ENCODE measurements at places on chromosomes 2 and 18.

GRCh38 chr2:152176113-152176714, 651 bp upstream of the STAM2 start:
- no peak for DNase-seq

DNA sequence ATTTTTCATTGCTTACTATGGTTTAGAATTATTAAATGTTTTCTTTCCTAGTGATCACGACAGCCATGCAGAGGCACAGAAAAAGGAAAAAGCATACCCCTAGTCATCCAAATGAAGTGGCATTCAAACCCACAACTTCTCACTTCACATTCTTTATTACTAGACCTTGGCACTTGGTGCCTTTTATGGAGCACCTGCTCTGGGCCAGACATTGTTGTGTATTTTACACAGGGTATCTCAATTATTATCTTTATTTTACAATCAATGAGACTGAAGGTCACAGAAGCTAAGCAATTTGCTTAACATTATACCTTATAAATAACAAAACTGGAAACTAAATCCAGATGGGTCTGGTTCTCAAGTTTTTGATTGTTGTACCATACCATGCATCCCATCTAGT, 235.3 kb downstream of the LRATD1 start:
- no peak for DNase-seq

DNA sequence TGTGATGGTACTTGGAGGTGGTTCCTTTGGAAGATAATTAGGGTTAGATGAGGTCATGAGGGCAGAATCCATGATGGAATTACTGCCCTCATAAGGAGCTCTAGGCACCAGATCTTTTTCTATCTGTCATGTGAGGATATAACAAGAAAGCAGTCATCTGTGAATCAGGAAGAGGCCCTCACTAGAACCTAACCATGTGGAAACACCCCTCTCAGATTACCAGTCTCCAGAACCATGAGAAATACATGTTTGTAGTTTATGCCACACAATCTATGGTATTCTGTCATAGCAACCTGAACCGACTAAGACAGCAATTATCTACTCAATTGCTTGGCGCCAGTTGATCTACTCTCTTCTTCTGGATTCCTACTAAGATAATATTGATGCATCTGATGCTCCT, 2.4 kb upstream of the SERPINB10 start:
- no peak for DNase-seq

- no peak for DNase-seq
Observed at GRCh38 chr2:18078216-18078615, 199.7 kb downstream of the KCNS3 start.

DNA sequence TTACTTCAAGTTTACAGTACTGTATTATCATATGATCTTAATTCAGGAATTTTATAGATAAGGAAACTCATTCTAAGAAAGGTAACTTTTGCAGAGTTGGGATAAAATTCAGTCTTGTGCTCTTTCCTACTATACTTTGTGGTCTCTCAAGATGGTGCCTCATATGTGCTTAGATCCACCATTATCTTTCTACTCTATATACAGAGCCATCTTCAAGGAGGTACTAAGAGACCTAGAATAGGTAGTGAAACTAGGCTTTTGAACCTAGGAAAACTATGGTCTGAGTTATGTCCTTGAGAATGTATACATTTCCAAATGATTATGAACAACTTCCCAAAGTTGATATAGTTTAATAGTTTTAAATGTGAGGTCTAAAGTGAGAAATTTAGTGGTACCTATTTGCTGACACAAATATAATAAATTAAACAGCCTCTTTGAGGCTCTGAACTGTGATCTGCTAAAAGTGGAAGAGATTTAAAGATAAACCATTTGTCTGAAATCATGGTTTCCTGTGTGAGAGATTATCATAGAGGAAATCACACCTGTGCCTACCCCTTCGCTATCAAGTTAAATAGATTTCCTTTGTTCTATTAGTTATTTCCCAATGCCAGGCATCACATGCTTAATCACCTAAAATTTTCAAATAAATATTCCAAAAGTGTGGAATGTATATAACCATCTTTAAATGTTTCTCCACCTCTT, 27.2 kb downstream of the ACAA2 start:
- no peak for DNase-seq

DNA sequence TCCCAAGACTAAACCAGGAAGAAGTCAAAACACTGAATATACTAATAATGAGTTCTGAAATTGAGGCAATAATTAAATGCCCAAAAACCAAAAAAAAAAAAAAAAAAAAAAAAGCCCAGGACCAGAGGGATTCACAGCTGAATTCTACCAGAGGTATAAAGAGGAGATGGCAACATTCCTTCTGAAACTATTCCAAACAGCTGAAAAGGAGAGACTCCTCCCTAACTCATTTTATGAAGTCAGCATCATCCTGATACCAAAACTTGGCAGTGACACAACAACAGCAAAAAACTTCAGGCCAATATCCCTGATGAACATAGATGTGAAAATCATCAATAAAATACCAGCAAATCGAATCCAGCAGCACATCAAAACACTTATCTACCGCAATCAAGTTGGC, 108.5 kb upstream of the COL3A1 start:
- DNase-seq, result no peak

DNA sequence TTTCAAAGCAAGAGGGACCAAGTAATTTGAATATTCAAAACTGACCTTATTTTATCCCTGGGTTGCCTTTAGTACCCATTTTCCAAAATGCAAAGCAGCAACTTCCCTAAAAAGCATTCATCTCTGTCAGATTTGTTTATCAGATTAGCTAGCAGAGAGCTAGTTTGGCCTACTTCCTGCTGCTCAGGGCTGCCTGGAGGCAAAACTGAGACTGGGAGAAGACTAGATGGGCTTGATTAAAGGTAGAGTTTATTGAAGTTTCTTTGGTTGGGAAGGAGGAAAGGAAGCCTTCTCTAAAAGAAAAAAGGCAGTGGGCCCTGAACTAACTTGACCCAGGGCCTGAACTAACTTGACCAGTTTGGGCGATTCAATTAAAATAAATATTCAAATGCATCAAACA, 426.1 kb upstream of the FAM98A start:
- DNase-seq, result no peak

- no peak for DNase-seq
Observed at GRCh38 chr18:23837591-23837990, 148.3 kb downstream of the LAMA3 start.

DNA sequence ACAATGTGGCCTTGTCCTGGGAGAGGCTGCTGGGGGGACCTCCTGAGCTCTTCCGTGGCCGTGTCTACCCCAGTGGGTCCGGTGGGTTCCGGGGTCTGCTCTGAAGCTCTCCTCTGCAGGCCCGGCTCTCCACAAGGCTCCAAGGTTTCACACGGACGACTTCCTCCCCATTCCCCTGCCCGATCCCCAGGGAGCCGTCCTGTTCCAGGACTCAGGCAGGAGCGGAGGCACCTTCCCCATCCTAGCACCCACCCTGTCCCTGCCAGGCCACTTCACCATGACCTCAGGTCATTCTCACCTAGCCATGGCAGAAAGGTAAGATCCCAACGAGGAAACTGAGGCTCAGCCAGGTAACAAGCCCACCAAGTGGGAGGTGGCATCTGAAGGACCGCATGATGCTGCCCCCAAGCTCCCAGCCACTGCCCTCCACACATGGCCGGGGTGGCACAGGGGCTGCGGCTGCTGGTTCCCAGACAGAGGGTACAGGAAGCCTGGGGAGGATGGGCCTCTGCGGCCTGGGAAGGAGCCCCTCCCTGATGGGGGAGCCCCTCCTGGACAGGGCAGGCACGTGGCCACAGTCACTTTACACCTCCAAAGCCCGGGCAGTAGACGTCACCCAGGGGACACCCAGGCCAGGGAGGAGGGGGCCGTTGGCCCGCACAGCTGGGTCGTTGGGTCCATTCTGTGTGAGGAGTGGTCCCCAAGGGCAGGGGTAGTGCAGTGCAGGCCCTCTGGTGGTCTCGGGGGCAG, 274.0 kb downstream of the NDUFA10 start:
- no peak for DNase-seq

DNA sequence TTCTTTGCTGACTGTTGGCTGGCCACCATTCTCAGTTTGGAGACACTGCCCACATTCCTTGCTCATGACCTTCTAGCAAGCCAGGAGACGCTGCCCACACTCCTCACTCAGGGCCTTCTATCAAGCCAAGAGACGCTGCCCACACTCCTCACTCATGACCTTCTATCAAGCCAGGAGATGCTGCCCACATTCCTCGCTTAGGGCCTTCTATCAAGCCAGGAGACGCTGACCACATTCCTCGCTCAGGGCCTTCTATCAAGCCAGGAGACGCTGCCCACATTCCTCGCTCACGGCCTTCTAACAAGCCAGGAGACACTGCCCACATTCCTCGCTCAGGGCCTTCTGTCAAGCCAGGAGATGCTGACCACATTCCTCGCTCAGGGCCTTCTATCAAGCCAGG, 131.3 kb upstream of the CBLN2 start:
- DNase-seq, result no peak

DNA sequence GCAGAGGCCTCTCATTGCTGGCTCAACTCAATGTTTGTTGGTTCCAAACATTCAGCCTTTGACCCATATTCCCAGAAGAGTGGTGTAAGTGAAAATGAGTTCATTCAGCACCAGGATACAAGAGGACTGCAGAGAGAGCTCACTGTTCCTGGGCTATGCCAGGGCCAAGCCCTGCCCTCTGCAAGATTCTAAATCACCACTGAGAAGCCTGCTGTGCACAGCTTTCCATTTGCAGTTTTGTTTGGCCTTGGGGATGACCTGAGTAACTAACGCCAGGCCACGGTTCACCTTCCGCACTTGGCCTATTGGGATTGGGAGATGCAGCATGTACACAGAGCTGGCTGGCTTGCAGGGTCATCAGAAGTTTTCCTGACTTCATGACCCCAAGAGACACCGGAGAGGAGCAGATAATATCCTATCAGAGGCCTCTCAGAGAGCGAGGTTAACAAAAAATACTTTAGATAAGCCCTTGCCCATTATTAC, 12.6 kb downstream of the GKN1 start:
- no peak for DNase-seq

GRCh38 chr18:79800371-79801180, 2.8 kb downstream of the KCNG2 start:
- DNase-seq, result no peak
